ENCODE measurements at places on chromosomes 3 and 15.

DNA sequence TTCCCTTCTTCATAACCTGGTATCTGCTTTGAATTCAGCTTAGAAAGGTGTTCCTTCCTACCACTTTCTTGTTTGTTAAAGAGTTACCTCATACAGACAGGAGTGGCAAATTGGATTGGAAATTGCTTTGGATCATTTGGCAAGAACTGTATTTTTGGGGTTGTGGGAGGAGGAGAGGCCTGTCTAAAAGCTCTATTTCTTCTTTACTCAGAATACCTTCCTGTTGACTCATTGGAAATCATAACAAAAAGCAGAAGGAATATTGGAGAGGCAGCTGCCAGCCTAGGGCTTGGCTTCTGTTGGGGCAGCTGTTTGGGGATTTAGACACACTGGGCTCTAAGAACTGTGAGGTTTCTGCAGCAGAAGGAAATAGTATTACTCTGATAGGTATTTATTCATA is 14.2 kb downstream of the IQGAP1 start:
- no peak for DNase-seq

DNA sequence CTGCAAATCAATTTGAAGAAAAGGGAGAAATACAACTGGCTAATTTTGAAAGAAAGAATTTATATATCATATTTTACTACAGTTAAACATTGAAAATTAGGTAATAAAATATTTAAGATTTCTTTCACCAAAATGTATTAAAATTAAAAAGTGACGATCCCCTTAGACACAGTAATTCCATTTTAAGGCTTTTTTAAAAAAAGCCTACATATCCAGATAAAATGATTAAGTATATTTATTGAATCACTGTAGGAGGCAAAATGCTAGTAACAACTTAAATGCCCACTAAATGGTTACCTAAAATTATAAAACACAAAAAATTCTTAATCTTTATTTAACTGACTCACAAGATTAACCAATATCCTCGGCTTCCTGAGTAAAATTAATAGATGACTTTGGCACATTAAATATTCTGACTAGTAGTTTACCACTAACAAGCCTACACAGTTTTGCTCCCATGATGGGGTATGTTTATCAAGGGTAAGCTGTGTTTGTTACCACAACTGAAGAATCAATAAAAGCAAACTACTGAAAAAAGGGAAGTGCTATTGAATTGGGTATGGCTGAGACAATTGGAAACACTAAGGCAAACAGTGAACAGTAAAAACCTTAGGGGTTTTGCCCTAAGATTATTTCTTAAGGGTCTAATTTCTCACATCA is 28.4 kb downstream of the ANKRD28 start:
- no peak for DNase-seq

- no peak for DNase-seq
Observed at GRCh38 chr3:55524565-55525244, 37.6 kb upstream of the WNT5A start.

GRCh38 chr15:49064281-49064653 is 18.0 kb upstream of the SECISBP2L start:
- no peak for DNase-seq

- no peak for DNase-seq
Observed at GRCh38 chr3:165837058-165837525, at the start of gene BCHE. Gene BCHE (minus strand): TSS chr3:165837423. CDS start chr3:165831033, 6,390 bp downstream.

GRCh38 chr3:64520334-64520733 is 167.5 kb downstream of the ADAMTS9 start:
- no peak for DNase-seq

All from activated CD8-positive, alpha-beta memory T cell treated with anti-CD3 and anti-CD28 coated beads, Interleukin-2, amount 10 ng/mL, durations not matched to agents 7 days and 5 days (primary cell).